Stimulated activated CD4-positive, alpha-beta T cell treated with anti-CD3 and anti-CD28 coated beads, Interleukin-12 subunit alpha, Interleukin-12 subunit beta, amount 100 ng/mL, for 4 hours (primary cell): ENCODE measurements at places on chromosomes 11 and 22.

GRCh38 chr11:70845591-70846041 is 406.8 kb downstream of the SHANK2 start:
- DNase-seq: no peak

DNA sequence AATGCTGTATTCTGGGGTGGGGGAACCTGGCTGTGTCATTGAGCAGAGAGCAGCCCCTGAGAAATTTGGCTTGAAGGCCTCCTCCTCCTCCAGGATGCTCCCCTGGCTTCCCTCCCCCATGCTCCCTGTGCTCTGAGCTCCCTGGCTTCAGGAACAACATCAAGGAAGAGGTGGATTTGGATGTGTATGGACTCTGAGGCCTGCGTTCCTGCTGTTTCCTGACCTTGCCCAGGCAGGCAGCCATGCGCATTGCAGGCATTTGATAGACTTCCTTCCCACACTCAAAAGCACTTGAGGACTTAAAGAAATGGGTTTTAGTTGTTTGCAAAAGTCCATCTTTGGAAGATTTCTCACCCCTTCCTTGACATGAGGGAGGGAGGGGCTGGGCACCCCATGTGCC is 1317.1 kb downstream of the BRD1 start:
- DNase-seq: no peak

- DNase-seq: no peak
Measured at GRCh38 chr11:118622376-118623268, 15.2 kb downstream of the PHLDB1 start.

- no peak for DNase-seq
Measured at GRCh38 chr11:21564833-21565682, 627.8 kb upstream of the ANO5 start.

GRCh38 chr11:1302461-1303125 is 6.8 kb downstream of the TOLLIP start:
- DNase-seq: no peak

DNA sequence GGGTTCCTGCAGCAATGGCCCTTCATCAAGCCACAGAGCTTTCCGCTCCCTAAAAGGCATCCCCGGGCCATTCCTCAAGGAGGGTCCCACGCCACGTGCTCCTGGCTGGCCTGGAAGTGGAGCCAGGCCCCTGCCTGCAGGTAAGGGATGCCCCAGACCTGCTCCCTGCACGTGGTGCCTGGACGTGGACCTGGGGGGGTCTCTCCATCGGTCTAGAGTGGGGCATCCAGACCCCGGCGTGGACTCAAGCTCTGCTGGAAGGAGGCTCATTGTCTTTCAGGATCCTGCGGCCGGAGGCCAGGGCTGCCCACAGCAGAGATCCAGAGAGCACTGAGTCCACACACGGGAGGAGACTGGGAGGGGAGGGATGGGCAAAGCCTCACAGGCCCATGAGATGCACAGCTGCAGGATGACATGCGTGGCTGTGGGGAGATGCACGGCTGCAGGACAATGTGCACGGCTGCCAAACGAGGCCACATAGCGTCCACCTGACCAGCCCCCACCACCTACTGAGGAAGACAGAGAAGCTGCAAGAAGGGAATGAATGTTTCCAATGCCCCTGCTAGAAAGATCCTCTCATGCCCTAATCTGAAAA is 236.7 kb downstream of the BRD1 start:
- no peak for DNase-seq

- DNase-seq: no peak
Measured at GRCh38 chr11:18449251-18449650, 6.4 kb upstream of the LDHAL6A start.

DNA sequence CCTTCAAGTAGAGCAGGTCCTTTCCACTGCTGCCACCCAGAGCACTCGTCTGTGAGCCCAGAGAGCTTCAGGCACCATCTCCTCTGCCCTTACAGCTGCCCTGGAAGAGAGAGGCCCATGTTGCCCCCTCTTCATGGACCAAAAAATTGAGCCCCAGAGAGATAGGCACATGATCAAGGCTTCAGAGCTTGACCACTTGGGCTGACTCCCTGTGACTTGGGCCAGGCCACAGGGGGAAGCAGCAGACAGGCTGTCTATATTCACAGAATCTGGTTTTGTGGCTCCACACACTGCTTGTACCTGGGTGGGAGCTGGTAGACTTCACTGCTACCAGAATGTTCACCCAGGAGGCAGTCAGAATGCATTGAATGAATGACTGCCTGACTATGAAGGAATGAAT is 58.2 kb downstream of the SMIM38 start:
- DNase-seq: no peak

DNA sequence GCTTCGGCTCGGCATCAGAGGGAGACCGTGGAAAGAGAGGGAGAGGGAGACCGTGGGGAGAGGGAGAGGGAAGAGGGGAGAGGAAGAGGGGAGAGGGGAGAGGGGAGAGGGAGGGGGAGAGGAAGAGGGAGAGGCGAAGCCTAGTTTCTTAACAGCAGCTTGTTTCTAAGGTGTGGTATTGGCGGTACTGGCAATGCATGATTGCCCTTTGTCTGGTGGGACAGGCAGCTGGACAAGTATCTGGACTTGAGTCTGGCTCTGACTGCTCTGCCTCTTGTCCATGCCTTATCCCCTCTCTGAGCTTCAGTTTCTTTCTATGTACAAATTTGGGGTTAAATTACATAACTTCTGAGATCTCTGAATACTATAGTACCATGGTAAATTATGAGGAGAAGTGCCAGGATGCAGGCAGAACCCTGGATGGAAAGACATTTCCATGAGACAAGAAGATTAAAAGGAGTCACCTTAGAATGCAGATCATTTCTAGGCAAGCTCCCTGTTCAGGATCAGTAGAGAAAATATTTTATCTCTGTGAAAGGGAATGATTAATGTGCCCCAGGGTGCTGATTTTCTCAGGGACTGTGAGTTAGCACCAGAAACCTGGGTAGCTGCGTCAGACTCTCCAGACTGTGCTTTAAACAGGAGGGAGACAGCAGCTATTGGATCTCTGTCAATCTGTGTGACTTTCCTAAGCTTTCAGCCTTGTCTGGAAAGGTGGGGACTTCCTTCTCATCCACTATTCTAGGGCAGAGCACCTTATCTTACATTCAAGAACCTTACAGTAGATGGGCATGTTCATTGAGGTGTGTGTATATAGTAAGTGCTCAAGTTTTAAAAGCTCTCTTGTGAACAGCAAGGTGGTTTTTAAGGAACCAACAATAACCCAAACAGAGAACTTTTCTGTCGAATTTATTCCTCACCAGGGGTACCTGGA is 31.9 kb upstream of the CCDC90B start:
- no peak for DNase-seq

DNA sequence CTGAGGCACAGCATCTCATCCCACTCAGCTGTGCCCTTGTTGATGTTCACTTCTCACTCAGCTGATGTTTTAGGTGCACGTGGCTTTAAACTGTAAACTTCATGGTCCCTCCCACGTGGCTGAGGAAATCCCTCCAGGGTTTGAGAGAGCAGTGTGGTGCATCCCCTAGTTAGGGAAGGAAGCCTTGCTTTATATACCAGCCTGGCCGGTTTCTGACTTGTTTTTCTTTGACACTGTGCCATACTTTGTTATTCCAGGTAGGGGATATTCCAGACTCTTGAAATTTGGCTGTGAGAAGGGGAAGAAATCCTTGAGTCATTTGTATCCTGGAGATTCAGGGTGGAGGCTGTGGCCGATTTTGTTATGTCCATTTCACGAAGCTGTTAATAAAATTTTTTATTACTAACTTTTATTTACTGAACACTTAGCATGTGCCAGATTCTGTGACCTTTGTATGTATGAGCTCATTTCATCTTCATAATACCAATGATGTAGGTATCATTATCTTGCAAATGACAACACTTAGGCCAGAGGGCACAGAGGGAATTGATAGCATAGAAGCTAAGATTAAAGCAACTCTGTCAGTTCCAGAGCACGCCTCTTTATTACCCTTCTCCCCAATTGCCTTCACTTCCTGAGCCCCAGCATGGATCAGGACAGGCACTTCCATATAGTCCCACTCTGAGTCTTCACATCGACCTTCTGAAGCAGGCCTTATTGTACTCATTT is 116.6 kb downstream of the NAV2 start:
- DNase-seq: no peak
